Activated naive CD4-positive, alpha-beta T cell treated with anti-CD3 and anti-CD28 coated beads, Interleukin-2, amount 50 U/mL, for 72 hours (primary cell): ENCODE measurements at places on chromosomes 11 and 22. TPM values are rescaled to one million over a fixed set of nuclear protein-coding genes. Genes with fewer than 3 reads are reported as not detected.
A peak's percentile ranks its signal among the peaks of the same experiment; 100 is the strongest.

DNA sequence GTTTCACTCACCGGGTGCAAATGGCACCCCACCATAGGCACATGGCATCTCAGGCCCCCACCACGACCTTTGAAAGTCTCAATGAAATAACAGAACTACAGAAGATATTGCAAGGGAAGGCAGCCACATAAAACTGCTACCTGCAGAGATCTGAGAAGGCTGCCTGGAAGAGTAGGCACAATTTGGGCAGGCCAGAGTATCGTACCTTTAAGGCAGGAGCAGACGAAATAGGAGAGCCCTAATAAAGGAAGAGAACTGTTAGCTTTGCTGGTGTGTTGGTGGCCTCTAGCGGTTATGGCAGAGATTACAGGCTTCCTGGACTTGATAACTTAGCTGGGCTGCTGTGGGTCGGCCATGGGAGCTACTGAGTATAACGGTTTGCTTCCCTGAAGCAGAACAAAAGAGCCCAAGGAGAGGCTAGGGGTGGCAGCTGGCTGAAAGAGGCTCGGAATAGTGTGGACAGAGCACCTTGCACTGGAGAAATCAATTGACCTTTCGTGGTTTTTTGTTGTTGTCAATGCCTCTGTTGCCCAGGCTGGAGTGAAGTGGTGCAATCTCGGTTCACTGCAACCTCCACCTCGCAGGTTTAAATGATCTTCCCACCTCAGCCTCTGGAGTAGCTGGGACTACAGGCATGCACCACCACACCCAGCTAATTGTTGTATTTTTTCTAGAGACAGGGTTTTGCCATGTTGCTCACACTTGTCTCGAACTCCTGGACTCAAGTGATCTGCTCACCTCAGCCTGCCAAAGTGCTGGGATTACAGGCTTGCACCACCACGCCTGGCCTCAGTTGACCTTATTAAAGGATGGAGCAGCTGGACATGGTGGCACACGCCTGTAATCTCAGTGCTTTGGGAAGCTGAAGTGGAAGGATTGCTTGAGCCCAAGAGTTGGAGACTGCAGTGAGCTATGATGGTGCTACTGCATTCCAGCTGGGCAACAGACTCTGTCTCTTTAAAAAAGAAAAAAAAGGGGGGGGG, 4.8 kb downstream of the SDF2L1 start:
- DNase-seq = peak; percentile 72

Gene DSCAML1
- 2.5 TPM for total RNA-seq

DNA sequence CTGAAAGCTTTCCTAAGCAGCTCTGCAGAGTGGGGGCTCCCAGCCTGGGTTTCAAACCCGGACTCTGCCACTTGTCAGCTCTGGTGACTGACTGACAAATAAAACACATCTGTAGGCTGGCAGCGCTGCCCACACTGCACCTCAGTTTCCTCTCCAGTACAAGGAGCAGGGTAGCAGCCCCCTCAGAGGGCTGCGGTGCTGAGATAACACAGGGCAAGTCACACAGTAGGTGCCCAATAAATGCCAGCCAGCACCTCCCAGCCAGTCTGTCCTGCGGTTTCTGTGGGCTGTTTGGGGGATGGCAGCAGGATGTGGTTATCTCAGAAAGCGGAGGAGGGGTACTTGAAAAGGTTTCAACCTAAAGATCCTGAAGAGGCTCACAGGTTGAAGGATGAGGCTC, 1.5 kb downstream of the SYT12 start:
- peak; percentile 65 for DNase-seq

DNA sequence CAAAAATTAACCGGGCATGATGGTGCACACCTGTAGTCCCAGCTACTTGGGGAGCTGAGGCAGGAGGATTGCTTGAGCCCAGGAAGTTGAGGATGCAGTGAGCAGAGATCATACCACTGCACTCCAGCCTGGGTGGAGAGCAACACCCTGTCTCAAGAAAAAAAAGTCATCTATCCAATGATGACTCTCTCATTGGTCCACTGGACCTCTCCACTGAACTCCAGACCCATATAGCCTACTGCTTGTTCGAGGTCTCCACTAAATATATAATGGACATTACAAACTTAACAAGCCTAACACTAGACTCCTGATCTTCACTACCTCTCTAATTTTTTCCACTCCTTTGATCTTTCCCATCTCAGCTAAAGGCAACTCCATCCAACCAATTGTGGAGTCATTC, 33.5 kb upstream of the MTCH2 start:
- no peak for DNase-seq

DNA sequence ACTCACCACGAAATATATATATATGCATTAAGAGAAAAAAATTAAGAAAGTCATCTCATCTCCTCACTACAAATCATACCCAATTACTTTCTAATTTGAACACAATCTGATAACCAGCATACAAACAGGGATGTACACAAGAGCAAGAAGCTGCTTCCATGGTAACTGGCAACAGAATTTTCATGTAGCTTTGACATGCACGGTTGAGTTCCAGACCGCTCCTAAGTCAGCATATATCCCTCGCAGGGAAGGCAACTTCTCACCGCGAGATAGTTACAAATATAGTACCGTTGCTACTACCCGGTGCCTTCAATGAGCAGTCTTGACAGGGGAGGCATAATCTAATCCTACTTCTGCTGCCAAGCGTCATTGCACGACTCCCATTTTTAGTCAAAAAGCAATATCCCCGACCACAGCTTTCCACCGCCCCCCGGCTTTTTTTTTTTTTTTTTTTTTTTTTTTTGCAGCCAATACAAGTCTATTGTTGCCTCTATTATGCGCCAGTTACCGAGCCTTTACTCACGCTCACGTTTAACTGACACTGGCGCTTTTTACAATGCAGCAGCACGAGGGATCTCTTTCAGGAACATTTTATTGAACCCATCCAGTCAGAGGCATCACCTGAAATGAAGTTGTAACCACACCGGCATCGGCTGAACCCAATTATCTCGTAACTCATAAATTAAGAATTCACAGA, 2.2 kb downstream of the CADM1 start:
- peak; percentile 7 for DNase-seq

DNA sequence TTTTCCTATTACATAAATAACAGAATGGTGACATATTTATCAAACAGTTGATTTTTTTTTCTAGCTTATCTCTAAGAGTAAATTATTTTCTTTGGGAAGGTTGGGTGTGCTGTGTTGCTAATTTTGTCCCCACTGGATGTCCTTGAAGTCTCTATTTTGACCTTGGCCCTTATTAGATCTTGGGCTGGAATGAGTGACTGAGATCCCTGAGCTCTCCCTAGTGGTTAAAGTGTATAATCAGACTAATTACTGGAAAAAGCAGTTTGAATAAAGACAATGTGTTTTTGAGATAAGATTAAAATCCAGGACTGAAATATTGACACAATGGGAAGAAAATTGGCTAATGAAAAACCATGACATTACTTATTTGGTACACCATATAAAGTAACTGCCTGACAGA, 56.1 kb downstream of the AASDHPPT start:
- DNase-seq = no peak

DNA sequence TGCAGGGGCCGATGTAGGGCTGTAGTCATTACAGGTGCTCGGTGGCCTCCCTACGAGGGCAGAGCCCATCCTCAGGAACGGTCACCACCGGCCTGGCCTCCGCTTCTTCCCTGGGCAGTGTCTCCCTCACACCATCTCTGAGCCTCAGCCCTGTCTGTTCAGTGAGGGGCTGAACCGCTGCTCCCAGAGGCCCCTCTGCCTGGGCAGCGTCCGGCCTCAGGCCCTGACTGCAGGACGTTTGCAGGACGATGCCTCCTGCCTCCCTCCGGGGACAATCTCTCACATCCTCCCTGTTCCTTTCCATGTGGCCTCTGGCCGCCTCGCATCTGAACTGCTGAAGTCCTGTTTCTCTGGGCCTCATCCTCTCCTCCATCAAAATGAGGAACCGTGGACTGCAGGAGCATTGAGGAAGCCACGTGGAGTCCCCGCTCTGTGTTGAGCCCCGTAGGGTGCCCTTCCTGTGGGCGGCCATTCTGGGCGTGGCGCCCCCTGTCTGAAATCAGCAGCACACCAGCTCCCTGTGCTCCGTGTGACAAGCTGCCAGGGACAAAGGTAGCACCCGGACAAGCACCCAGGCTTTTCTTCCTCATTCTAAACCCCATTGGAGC, 933.5 kb downstream of the BRD1 start:
- DNase-seq = peak; percentile 16

Gene RIMBP3B
- total RNA-seq = 0.27 TPM

Gene TRIM49
- not detected for total RNA-seq

GRCh38 chr11:117973503-117973860, 12.7 kb upstream of the IL10RA start:
- peak; percentile 30 for DNase-seq

Gene CD3G
- 82.9 TPM for total RNA-seq

- no peak for DNase-seq
These were observed 91.6 kb upstream of the PAX6 start for GRCh38 chr11:31902706-31903105.

GRCh38 chr11:71176812-71177211, 75.6 kb downstream of the SHANK2 start:
- no peak for DNase-seq
